Right cardiac atrium (tissue), 5 donors: ENCODE measurements at places on chromosomes 7 and 10. TPM values are rescaled to one million over a fixed set of nuclear protein-coding genes. Genes with fewer than 3 reads are reported as not detected.

OSBPL3 gene
- polyA plus RNA-seq: 3.2 TPM

ZNRF2 gene
- polyA plus RNA-seq: 2.5 TPM

AKR1C8 gene
- 0.32 TPM for polyA plus RNA-seq

CYP3A5 gene
- polyA plus RNA-seq: 0.09 TPM

DRGX gene
- polyA plus RNA-seq: not detected

AGBL3 gene
- polyA plus RNA-seq: 0.81 TPM

ZNF503 gene
- polyA plus RNA-seq: 8.7 TPM

FMC1 gene
- polyA plus RNA-seq: 67.4 TPM

NPSR1 gene
- polyA plus RNA-seq: not detected

SYT15B gene
- 0.81 TPM for polyA plus RNA-seq

NUDT13 gene
- 2.7 TPM for polyA plus RNA-seq

SPDYE11 gene
- not detected for polyA plus RNA-seq

SPDYE2 gene
- 0.09 TPM for polyA plus RNA-seq

FAM24B gene
- polyA plus RNA-seq: 1.2 TPM

NUDCD3 gene
- 29.0 TPM for polyA plus RNA-seq

LRGUK gene
- polyA plus RNA-seq: not detected
